ENCODE measurements at places on chromosomes 7 and 10.

- no peak overlapping the region for H3K27ac ChIP-seq
- no peaks in the 10 kb centered on the region for H3K36me3 ChIP-seq
- H3K4me3 ChIP-seq: no peak overlapping the region
Observed at GRCh38 chr7:84508606-84509005, 314.0 kb upstream of the SEMA3A start.

GRCh38 chr7:134625550-134625949 is 21.1 kb upstream of the BPGM start:
- no peak overlapping the region for H3K27ac ChIP-seq
- H3K27me3 ChIP-seq: peaks cover 68% of the 10 kb centered on the region
- H3K4me1 ChIP-seq: no peaks in the 10 kb centered on the region
- no peaks in the 10 kb centered on the region for H3K36me3 ChIP-seq

DNA sequence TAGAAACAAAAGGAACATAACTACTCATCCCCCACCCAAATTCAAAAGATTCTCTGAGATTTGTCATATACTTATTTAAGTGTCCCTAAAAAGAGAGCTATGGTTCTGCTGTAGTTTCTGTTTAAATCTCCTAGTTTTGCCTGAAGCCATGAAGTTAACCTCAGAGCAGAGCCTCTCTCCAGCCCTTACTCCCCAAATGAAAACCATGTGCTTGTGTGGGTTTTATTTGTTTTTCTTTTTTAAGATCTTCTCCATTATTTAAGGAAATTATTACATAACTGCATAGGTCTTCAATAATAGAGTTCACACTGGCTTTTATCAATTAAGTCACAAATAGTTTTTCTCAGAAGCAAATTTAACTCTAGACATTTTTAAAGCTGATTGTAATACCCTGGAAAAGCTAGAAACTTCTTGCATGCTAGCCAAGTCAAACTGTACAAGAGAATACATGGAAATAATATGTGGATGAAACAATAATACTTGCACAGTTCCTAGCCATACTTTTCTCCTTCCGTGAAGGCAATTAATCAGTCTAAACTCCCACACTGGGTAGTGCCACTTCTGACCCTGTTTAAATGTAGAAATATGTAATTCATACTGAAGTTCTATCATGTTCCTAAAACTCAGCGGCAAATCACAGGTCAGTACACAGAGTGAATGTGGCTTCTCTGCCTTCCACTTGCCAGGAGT is 579.7 kb downstream of the SUGCT start:
- H3K27ac ChIP-seq: no peak overlapping the region
- no peak for DNase-seq
- peaks cover 13% of the 10 kb centered on the region for H3K4me1 ChIP-seq
- no peaks in the 10 kb centered on the region for H3K36me3 ChIP-seq

GRCh38 chr10:88651101-88651551 is 13.1 kb upstream of the LIPF start:
- peaks cover 15% of the 10 kb centered on the region for H3K27me3 ChIP-seq
- H3K4me3 ChIP-seq: no peak overlapping the region

DNA sequence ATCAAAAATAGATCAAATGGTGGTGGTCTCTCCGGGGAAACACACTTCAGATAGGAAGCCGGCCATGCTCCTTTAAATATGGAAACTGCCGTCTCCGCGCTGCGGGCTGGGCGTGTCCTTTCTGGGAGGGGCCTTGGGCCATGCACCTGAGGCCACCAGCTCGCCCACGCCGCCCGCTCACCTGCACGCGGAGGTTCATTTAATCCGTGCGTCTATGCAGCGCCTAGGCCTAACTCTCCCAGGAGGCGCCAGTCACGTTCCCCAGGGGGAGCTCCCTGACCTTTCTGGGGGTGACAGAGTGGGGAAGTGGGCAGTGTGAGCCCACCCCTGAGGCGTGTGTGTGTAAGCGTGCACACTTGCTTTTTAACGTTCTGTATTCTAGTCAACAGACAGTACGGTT is 64.0 kb downstream of the C10orf143 start:
- H3K4me1 ChIP-seq: no peaks in the 10 kb centered on the region
- no peak for DNase-seq
- no peaks in the 10 kb centered on the region for H3K36me3 ChIP-seq
- no peak overlapping the region for H3K27ac ChIP-seq
- H3K4me3 ChIP-seq: no peak overlapping the region

DNA sequence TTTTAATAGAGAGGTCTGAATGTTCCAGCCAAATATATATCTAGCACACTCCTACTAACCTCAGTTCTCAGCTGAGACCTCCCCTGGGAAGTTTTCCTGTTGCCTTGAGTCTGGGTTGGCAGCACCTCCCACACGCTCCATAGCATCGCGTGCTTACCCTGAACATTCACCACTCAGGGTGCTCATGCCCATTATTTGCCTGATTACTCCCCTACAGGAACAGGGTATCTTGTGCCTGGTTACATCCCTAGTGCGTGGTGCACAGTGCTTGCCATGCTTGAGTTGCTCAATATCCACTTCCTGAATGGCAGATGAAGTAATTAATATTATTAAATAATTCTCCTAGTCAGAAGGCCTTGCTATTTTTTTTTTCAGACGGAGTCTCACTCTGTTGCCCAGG is 269.9 kb upstream of the IMMP2L start:
- no peak overlapping the region for H3K4me3 ChIP-seq
- DNase-seq: no peak
- no peaks in the 10 kb centered on the region for H3K4me1 ChIP-seq
- no peak overlapping the region for H3K27ac ChIP-seq
- peaks cover 5% of the 10 kb centered on the region for H3K27me3 ChIP-seq

DNA sequence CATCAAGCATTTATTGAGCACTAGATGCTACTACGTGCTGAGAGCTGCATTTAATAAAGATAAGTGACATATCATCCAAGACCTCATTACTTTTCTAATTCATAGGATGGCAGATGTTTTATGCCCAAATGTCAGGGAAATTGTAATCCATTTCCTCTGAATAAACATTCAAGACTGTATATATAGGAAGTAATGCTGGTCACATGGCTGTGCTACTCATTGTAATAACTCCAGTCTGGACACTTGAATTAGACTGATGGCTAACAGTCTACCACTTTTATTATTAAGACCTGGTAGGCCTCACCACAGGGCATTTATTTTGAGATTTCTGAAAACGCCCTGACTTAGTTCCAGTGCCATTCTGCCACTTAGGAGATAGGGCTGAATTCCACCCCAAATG is 36.6 kb downstream of the PIK3AP1 start:
- H3K27ac ChIP-seq: no peak overlapping the region
- no peaks in the 10 kb centered on the region for H3K36me3 ChIP-seq
- no peak overlapping the region for H3K4me3 ChIP-seq
- no peak for DNase-seq
- no peaks in the 10 kb centered on the region for H3K4me1 ChIP-seq
- H3K27me3 ChIP-seq: no peaks in the 10 kb centered on the region

- no peak overlapping the region for H3K27ac ChIP-seq
- H3K36me3 ChIP-seq: no peaks in the 10 kb centered on the region
- H3K4me3 ChIP-seq: no peak overlapping the region
- DNase-seq: no peak
Observed at GRCh38 chr10:70772627-70773026, 12.6 kb downstream of the TBATA start.

- H3K4me1 ChIP-seq: peaks cover 18% of the 10 kb centered on the region
- no peak overlapping the region for H3K4me3 ChIP-seq
- H3K27me3 ChIP-seq: no peaks in the 10 kb centered on the region
- no peaks in the 10 kb centered on the region for H3K36me3 ChIP-seq
- no peak for DNase-seq
Observed at GRCh38 chr10:71312811-71313789, 6.0 kb upstream of the SLC29A3 start.

GRCh38 chr7:2138146-2138765 is 94.5 kb downstream of the MAD1L1 start:
- peak overlapping the region; percentile 76 for H3K4me3 ChIP-seq
- no peaks in the 10 kb centered on the region for H3K27me3 ChIP-seq
- H3K36me3 ChIP-seq: peaks cover 2% of the 10 kb centered on the region
- peaks cover 14% of the 10 kb centered on the region for H3K4me1 ChIP-seq
- H3K27ac ChIP-seq: peak overlapping the region; percentile 82

DNA sequence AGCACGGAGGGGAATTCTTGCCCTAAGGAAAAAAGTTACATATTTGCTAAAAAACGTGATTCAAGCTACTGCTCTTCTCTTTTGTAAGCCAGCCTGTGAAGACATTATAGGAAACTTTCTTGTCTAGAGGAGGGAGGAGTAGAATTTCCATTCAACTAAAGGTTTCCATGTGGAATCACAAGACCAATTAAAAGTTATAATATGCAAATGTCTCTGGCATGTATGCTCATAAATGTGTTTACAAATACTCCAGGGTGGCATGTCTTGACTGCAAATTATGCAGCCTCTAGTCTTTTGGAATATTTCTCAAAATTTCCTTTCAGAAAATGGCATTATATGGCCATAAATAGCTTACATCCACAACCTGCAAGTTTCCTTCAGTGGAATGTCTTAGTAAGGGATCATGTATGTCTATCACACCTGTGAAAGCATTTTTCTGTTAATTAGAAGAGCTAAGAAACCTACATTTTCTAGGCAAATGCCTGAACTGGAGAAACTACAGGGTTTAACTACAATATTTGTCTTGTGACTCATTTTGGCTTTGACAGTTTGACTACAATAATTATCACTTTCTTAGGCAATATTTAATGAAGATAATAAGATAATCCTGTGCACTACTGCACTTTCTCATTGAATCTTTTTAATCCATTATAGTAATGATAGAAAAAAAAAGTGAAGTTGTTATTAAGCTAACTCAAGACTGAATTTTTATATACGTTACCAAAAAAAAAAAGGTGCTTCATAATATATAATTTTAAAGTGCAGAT is 111.1 kb upstream of the C10orf90 start:
- no peaks in the 10 kb centered on the region for H3K4me1 ChIP-seq
- no peaks in the 10 kb centered on the region for H3K27me3 ChIP-seq
- H3K4me3 ChIP-seq: no peak overlapping the region
- DNase-seq: no peak

- H3K27me3 ChIP-seq: no peaks in the 10 kb centered on the region
- no peak overlapping the region for H3K27ac ChIP-seq
- DNase-seq: no peak
- peaks cover 27% of the 10 kb centered on the region for H3K4me1 ChIP-seq
- H3K4me3 ChIP-seq: no peak overlapping the region
Observed at GRCh38 chr10:48399056-48399541, 92.6 kb downstream of the MAPK8 start.

- H3K27ac ChIP-seq: no peak overlapping the region
- no peaks in the 10 kb centered on the region for H3K36me3 ChIP-seq
- H3K4me1 ChIP-seq: no peaks in the 10 kb centered on the region
- H3K4me3 ChIP-seq: no peak overlapping the region
Observed at GRCh38 chr7:78323118-78323517, 524.5 kb downstream of the PHTF2 start.

GRCh38 chr7:80596933-80597517 is 41.4 kb upstream of the CD36 start:
- no peak for DNase-seq
- no peaks in the 10 kb centered on the region for H3K4me1 ChIP-seq
- H3K4me3 ChIP-seq: no peak overlapping the region
- no peak overlapping the region for H3K27ac ChIP-seq

DNA sequence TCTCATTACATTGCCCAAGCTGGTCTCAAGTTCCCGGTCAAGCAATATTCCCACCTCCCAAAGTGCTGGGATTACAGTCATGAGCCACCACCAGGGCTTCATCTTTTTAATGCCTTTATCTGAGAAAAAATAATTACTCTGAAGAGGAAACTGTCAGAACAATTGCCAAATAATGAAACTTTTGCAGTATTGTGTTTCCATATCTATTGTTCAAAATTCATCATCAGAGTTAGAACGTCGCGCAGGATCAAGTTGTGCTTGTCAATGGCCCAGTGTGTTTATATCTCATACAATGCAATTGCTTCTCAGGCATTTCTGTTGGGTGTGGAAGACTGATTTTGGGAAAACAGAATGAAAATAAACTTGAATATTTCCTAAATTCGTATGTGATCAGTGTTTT is 143.1 kb downstream of the ARID5B start:
- no peak for DNase-seq
- H3K36me3 ChIP-seq: peaks cover 16% of the 10 kb centered on the region
- H3K27ac ChIP-seq: peak overlapping the region; percentile 99
- H3K4me3 ChIP-seq: peak overlapping the region; percentile 93
- peaks cover 99% of the 10 kb centered on the region for H3K4me1 ChIP-seq

GRCh38 chr7:37035631-37036030 is 311.3 kb upstream of the AOAH start:
- no peak overlapping the region for H3K4me3 ChIP-seq
- H3K4me1 ChIP-seq: peaks cover 29% of the 10 kb centered on the region
- H3K27ac ChIP-seq: no peak overlapping the region
- H3K27me3 ChIP-seq: no peaks in the 10 kb centered on the region

- H3K36me3 ChIP-seq: no peaks in the 10 kb centered on the region
- H3K27ac ChIP-seq: no peak overlapping the region
- peaks cover under 1% of the 10 kb centered on the region for H3K27me3 ChIP-seq
- DNase-seq: no peak
Observed at GRCh38 chr10:100883312-100883821, 29.4 kb upstream of the SLF2 start.

GRCh38 chr7:13803134-13803533 is 186.3 kb downstream of the ETV1 start:
- no peaks in the 10 kb centered on the region for H3K4me1 ChIP-seq
- H3K27me3 ChIP-seq: no peaks in the 10 kb centered on the region
- H3K4me3 ChIP-seq: no peak overlapping the region

DNA sequence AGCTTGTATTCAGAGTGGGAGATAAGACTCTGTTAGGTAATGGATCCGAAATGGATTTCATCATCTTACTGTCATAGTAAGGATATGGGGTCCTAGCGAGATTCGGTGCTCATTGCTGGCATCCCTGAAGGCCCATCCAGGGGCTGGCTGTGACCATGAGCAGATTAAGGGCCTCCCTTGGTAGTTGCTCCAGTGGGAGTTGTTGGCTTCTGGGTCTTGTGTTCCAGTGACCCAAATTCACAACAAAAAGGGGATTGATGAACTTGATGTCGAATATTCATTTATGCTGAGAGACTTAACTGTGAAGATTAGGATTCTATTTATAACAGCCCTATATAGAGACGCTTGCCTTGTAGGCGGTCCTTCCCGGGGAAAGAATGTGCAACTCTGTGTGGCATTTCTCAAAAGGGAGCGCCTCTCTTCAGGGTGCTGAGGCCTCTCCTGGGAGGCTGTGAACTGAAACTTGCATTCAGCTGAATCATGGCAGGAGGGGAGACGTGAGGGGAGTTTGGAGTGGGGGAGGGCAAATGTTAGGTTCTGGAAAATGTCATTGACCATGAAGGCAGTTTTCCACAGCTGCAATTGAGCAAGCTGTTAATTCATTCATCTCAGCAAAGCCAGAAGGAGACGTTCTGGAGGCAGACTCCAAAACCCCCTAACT is 233.1 kb upstream of the FZD8 start:
- H3K36me3 ChIP-seq: no peaks in the 10 kb centered on the region
- no peaks in the 10 kb centered on the region for H3K4me1 ChIP-seq
- H3K27ac ChIP-seq: no peak overlapping the region
- DNase-seq: no peak
- H3K27me3 ChIP-seq: peaks cover 6% of the 10 kb centered on the region

- peaks cover 4% of the 10 kb centered on the region for H3K4me1 ChIP-seq
- no peak overlapping the region for H3K27ac ChIP-seq
- DNase-seq: no peak
- no peak overlapping the region for H3K4me3 ChIP-seq
- H3K27me3 ChIP-seq: peaks cover 5% of the 10 kb centered on the region
Observed at GRCh38 chr10:13773496-13774170, 186.9 kb downstream of the PRPF18 start.

All from activated T-cell treated with anti-CD3 and anti-CD28 coated beads, Interleukin-2, amount 50 U/mL, for 72 hours (primary cell).